Fibroblast of pulmonary artery (primary cell): ENCODE measurements at places on chromosomes 16 and 17.

- DNase-seq: no peak
Measured at GRCh38 chr17:79435962-79436361, 174.9 kb downstream of the RBFOX3 start.

GRCh38 chr17:46100590-46100989 is 92.6 kb downstream of the KANSL1 start:
- no peak for DNase-seq

DNA sequence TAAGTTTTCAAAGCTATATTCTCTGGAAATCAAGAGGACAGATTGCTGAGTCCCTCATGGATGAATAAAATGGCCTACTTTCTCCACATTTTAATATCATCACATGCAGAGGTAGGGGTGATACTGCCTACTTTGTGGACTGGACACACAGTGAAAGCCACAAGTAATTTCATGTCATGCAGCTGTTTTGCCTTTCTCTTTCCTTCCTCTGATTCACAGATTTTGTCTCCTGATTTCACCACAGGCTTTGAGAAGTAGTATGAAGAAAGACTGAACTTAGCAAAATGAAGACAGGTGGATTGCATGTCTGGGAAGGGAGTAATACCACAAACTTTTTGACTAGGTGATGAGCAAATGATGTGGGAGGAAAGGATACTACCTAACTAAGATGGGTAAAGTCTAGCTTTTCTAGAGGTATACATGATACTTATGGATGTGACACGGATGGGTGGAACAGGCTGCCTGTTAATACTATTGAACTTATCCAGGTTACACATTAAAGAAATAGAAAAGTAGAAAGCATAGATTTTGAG is 478.4 kb upstream of the GOT2 start:
- no peak for DNase-seq

DNA sequence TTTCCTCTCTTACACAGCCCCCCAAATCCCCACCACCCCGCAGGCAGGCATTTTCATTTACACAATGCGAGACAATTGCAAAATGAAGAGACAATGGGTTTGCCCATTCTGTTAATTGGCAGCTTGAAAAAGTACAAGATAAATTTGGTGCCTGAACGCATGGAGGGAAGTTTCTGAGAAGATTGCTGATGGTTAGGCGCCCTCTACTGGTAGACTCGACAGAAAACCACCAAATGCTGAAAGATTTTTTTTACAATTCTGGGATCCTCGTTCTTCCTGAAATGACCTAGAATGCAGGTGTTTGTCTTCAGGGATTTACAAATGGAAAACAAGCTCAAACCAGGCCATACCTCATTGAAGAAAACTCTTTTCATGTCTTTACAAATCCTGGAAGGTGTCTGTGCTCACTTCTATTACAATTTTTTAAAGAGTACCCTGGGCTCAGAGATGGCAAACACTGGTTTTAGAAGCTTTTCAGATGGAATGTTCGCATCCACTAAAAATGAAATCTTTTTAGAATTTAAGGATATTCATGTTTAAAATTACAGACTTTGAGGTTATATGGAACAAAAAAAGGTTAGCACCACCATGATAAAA is 338.5 kb downstream of the PMP22 start:
- peak; percentile 83 for DNase-seq

DNA sequence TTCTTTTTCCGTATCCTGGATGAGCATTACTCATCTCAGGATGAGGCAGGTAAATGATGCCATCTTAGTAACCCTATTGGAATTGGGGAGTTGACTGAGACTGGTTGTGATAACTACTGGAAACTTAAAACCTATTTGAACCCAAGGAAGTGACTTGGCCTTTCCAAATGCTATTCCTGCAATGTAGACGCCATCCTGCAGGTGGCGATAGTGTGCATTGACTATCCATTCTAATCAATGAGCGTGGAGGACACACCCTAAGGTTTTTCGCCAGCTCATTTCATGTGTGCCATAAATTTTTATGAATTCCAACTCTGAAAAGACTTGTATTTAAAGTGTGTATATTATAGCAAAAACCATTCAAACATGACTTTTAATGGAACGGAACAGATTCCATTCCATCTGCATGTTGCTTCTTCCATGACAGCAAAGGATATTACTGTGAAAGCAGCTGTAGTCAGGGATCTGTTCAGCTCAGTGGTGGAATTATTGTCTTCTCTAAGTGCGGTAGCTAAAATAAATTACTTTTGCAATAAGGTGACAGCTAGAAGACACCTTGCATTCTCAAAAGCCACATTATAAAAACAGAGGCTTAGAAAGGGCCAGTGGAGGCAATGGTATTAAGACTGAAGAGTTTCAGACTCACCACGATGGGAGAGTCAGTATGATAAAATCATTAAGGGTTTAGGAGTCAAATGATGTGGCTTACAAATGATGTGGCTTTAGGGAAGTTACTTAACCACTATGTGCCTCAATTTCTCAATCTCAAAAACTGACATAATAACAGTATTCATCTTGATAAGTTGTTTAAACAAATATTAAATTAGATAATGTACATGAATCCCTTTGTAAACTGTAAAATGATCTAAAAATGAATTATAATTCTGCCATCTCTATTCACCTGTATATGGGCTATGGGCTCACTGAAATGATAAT is 55.5 kb downstream of the SYT17 start:
- peak; percentile 1 for DNase-seq

DNA sequence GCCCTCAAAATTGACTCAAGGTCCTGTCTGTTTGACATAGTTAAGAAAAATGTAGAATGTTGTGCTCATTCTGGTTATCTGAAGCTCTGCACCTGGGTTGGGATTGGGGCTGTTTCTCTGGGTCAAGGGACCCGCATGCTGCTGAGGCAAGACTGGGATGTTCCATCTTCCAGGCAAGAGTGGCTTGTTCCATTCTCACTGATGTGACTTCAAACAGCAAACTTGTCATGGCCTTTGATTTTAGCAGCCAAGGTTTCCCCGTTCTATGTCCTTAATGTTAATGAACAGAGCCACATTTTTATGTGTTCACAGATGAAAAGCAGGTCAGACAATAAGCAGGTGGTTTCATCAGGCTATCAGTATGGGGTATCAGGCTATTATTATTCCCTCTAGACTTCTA is 25.7 kb downstream of the ST6GALNAC1 start:
- DNase-seq: no peak

- DNase-seq: peak; percentile 17
Measured at GRCh38 chr16:69329369-69330285, 761 bp downstream of the PDF start.
